ENCODE measurements at places on chromosomes 11 and 22.

DNA sequence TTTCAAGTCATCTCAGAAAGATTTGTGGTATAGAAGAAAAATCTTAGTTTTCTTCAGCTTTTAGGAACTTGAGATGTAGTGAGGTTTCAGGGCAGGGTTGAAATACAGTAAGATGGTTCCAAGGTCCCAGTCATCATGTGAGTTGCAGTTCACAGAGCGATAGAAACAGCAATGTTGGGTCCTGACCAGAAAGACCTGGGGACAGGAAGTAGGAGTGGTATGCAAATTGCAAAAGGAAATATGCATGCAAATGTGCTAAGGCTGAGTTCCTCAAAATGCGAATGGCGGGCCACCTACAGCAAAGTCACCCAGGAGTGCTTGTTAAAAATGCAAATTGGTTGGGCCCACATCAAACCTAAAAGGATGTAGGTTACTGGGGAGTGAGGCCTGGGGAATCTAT lies 1032.7 kb upstream of the TENM4 start:
- DNase-seq: no peak

DNA sequence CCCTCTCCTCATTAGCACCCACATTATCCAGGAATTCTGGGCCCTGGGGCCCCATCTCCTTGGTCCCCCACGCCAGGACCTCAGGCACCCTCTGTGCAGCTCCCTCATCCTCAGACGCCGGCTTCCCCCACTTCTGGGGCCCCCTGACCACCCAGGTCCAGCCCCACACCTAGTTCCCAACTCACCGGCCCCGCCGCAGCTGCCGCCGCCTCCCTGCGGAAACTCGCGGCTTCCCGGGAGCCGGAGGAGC lies at the start of gene PCSK7:
Gene PCSK7 (minus strand): TSS at position 232 of the 250 bp plus-strand sequence. CDS start 2,229 bp downstream, outside the sequence.
- DNase-seq: no peak

GRCh38 chr11:22342211-22343031 lies 4.2 kb downstream of the SLC17A6 start:
- no peak for DNase-seq

DNA sequence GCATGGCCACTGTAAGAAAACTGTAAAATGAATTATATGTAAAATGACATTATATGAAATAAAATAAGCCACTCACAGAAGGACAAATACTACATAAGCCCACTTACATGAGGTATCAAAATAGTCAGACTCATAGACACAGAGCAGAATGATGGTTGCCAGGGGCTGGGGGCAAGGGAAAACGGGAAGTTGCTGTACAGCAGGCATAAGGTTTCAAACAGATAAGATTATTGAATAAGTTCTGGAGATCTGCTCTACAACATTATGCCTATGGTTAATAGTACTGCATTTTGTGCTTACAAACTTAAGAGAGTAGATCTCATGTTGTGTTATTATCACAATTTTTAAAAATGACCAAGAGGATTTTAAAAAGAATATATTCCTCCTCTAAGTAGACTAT lies 32.7 kb upstream of the HEPHL1 start:
- DNase-seq: no peak

DNA sequence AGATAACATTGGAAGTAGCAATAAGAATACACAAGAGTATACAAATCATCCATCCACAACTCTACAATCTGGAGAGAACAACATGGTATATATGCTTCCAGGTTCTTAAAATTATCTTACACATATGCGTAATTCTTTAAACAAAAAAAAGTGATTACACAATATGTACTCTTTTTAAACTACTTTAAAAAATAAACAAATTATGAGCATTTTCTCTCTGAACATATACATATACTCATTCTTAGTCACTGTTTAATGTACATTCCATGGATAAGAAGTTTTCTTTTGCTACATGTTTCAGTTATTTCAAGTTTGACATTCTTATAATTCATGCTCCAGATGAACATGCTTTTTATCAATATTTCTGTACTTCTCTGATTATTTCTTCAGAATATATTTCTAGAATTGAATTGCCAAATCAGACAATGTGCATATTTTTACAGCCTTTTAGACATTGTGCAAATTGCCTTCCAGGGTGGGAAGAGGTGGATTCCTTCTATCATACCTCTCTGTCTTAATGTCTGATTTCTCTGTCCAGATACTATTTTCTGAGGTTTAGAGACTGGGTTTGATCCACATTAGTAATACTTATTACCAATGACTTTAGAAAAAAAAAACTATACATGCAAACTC lies 551.6 kb downstream of the METTL15 start:
- DNase-seq: no peak

DNA sequence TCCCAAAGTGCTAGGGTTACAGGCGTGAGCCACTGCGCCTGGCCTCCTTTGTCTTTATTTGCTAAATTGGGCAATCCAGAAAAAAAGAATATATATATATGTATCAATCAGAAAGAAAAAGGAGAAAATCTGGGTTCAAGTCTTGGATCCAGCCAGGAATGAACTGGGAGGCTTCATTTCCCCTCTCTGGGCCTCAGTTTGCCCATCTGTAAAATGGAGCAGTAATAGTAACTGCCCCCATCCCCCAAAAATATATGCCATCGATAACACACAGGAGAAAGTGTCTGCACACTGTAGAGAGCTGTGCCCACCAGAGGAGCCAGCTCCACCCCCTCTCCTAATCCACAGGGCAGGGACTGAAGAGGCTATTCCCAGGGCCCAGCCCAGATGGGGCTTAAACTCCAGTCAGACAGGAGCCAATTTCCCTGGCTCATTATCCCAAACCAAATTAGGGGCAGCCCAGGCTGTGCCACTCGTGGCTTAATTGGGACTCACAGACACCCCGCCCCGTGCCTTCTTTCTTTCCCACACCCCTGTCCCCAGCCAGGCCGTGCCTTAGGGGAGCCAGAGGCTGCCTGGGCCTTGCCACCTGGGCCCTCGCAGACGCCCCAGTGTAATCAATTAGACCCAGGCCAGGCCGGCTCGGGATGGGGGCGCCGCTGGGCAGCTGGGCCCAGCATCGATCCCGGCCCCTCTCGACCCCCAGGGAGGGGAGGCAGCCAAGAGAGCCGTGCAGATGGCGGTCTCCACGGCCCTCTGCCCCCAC lies 171.5 kb downstream of the MN1 start:
- DNase-seq: no peak

- DNase-seq: no peak
Observed at GRCh38 chr11:19729141-19729540, 16.5 kb downstream of the NAV2 start.

GRCh38 chr22:17797721-17798559 lies 23.7 kb upstream of the BID start:
- no peak for DNase-seq

DNA sequence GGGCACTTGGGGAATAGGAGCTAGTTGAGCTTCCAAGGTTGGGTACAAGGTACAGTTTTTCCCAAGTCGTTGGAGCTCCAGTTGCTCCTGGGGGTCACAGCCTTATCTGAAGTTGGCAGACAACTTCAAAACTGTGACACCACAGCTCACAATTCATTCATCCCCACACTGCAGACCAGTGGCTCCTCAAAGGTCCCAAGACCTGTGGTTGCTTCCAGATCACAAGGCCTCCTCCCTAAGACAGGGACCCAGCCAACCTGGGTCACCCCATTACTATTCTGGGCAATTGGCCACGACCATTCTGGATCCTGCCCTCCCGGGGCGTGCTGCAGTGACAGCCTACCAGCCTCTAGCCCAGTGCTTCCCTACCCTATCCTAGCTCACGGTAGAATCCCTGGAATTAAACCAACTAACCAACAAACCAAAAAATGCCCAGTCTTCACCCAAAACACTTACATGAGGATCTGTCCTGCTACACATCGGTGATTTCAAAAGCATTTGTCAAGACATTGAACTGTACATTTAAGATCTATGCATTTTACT lies 862 bp upstream of the PDXP start:
- DNase-seq: no peak

- DNase-seq: no peak
Observed at GRCh38 chr11:119626197-119626841, 102.7 kb downstream of the NECTIN1 start.

DNA sequence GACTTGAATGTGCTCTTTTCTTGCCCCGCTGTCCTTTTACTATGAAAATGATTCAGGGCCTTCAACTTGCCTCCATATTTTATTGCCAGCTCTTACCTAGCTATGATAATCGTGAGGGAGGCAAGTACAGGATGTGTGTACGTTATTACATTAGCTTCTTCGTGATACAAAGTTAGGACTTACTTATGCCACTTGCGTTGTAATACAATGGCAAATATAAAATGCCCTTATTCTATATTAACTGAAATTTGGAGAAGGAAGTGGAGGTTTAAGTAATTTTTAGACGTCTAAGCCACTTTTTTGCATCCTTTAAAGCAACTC lies 10.8 kb upstream of the CCT8L2 start:
- no peak for DNase-seq

- DNase-seq: no peak
Observed at GRCh38 chr11:76823481-76824028, 37.2 kb upstream of the ACER3 start.

DNA sequence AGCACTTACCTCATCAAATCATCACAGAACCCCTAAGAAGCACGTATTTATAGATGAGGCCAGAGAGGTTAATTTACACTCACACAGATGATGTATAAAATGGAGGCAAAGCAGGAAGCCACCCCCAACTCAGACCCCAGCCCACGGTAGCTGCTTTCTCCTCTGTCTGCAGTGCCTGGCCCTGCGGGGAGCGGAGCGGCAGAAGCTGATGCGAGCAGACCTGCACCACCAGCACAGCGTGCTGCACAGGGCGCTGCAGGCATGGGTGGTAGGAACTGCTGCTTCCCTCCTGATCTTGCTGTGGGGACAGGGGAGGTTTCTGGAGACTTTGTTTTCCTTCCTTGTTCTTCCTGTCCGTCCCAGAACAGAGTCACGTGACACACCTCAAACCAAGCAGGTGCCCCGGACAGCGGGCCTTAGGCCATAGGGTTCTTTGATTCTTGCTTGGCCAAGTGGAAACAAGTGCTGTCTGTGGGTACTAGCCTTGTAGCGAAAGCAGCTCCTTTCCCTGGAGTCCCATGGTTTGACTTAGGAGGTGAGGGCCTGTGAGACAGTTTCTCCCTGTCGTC lies 57.8 kb downstream of the PISD start:
- DNase-seq: no peak

DNA sequence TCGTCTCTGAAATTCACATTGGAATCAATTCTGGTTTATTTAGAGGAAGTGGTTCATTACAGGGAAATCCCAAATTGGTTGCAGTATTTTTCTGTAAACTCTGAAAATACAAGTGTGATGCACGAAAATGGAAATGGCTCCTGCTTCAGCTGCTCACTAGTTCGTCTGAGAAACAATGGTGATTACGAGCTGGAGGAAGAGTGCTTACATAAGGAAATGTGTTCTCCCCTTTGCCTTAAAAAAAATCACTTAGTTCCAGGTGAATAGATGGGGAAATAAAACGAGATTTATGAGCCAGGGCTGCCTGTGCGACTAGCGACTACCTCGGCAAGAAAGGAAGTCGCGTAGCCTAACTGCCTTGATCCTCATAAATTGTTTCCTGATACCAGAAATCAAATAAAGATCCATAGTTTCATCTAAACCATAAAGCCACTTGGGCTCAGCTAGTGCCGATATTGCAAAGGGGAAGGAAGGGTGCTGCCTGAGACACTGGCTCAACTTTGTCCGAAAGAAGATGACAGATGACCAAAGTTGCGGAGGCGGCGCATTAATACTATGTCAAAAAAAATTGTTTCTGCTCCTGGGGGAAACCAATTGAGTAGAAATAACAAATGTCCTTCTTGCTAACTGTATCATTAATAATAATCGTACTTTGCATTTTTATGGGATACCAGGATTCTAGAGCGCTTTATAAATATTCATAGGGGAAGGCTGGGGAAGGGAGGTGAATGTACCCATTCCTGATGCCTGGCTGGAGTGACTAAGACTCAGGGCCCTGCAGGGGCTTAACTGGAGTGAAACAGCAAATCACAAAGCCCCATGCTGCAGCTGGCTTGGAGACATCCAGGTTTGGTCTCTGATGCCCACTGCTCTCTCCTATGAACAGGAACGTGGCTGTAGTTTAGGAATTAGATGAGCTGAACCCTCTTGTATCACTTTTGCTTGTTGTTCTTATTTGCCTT lies 185.7 kb downstream of the BLID start:
- peak; percentile 19 for DNase-seq

DNA sequence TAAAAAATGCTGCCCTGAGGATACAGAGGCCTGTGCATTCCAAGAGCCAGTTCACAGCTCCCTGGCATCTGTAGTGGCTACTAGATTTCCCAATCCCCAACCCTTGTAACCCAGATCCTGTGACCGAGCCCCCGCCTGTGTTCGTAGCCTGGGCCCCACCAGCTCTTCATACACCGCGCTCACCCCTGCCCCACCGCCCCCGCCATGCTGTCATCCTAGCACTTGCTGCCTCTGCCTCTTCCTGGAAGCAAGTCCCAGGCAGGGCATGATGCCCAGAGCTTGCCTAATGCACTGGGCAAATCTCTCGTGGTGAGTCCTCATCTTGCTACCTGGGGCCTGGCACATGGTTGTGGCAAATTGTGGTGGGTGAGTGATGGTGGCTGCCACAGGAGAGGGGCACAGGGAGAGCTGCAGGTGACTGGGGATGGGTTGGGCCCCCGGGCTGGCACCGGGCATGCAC lies 7.1 kb downstream of the MGAT3 start:
- DNase-seq: no peak

DNA sequence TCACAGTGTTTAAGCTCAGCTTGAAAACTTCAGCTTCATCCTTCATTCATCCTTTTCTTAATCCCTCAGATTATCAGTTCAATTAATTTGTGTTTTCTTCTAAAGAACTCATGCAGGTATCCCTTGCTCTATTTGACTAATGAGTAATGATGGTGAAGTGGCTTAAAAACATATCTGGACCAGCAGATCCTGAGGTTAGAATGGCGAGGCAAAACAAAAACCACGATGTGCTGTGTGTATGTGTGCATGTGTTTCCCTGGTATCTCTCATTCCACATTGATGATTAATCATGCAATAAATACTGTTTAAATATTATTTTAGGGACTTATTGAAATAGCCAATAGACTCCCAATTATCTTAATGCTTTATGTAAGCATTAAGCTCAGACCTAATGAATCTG lies 437.0 kb downstream of the DYNC2H1 start:
- DNase-seq: peak; percentile 71

DNA sequence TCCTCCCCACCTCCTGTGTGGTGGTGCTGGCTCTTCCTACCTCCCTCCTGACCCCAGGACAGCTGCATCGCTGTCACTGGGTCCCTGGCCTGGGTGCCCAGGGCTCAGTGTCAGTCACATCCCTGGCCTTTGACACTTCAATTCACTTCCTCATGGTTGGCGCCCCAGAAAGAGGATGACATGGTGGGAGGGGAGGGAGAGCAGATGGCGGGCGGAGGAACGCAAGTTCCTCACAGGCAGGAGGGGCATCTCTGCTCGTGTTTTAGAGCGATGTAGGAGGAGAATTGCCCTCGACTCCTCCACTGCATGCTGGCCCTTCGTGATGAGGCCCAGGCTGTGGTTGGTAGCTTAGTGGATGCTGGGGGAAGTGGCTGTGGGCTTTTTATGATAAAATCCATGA lies 35.1 kb upstream of the KRTAP5-7 start:
- DNase-seq: no peak

- DNase-seq: no peak
Observed at GRCh38 chr11:64934682-64935358, 873 bp downstream of the GPHA2 start.

DNA sequence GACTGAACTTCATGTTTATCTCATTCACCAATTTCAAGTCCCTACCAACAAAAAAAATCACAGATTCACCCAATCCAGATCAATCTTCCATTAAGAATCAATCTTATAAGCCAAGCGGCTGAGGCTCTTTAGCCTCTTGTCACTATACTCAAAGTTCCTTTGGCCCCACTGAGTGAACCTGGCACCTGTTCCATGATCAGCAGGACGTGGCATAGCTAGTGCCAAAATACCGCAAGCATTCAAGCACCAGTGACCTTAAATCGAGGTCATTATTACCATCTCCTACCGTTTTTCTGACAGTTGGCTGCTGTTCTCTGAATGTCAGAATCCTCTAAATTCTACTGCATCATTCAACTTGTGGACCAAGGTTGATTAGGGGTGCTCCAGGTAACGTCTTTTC lies 141.2 kb downstream of the CADM1 start:
- DNase-seq: no peak

Measured in choroid plexus epithelial cell (primary cell).